Activated CD4-positive, alpha-beta T cell treated with anti-CD3 and anti-CD28 coated beads for 24 hours (primary cell): ENCODE measurements at places on chromosomes 5 and 9.

DNA sequence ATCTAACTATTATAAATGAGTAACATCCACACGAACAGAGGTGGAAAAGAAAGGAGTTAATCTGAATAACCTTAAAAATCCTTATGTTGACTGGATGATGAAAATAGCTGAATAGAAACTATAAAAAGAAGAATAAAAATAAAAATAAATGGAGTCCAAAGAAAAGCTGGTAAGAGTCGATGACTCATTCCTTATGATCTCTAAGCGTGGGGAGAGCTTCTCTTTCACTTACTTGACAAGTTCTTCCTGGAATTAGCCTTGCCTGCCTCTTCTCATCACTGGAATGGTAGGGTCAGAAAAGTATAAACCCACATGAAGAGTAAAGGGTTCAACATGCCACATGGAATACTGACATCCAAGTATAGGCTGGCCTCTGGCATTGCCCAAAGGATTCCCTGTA is 477.0 kb upstream of the RGMB start:
- no peak for DNase-seq

- DNase-seq: no peak
Measured at GRCh38 chr9:137136261-137136880, 2.6 kb upstream of the GRIN1 start.

DNA sequence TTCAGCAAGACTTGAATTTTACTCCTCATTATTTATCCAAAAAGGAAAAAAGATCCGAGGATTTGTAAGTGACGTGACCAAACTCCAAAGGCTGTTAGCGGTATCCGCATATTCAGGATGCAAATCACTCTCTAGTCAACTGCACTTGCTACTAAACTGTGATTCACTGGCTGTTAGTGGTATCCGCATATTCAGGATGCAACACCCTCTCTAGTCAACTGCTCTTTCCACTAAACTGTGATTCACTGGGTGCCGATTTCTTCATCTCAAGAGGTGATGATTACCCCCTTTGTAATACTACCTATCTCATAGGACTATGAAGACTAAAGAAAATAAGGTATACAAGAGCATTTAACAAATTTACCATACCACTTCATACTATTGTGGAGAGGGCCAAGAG is 5.7 kb downstream of the MAPKAP1 start:
- DNase-seq: no peak

- no peak for DNase-seq
Measured at GRCh38 chr9:111821006-111821528, 26.3 kb upstream of the SHOC1 start.

DNA sequence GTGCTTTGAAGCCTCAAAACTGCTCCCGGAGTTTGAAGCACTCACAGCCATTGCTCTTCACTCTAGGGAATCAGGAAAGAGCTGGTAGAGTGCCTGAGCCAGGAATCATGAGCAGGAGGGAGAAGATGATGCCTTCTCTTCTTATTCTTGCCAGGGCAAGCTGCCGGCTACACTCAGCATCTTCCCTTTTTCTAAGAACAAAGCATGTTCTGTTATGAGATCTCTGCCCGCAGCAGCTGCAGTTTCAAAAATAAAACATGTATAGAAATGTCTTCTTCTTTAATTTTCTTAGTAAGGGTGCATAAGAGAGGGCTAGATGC is 57.9 kb upstream of the RICTOR start:
- no peak for DNase-seq

- DNase-seq: no peak
Measured at GRCh38 chr9:130292106-130292505, 26.5 kb downstream of the HMCN2 start.

DNA sequence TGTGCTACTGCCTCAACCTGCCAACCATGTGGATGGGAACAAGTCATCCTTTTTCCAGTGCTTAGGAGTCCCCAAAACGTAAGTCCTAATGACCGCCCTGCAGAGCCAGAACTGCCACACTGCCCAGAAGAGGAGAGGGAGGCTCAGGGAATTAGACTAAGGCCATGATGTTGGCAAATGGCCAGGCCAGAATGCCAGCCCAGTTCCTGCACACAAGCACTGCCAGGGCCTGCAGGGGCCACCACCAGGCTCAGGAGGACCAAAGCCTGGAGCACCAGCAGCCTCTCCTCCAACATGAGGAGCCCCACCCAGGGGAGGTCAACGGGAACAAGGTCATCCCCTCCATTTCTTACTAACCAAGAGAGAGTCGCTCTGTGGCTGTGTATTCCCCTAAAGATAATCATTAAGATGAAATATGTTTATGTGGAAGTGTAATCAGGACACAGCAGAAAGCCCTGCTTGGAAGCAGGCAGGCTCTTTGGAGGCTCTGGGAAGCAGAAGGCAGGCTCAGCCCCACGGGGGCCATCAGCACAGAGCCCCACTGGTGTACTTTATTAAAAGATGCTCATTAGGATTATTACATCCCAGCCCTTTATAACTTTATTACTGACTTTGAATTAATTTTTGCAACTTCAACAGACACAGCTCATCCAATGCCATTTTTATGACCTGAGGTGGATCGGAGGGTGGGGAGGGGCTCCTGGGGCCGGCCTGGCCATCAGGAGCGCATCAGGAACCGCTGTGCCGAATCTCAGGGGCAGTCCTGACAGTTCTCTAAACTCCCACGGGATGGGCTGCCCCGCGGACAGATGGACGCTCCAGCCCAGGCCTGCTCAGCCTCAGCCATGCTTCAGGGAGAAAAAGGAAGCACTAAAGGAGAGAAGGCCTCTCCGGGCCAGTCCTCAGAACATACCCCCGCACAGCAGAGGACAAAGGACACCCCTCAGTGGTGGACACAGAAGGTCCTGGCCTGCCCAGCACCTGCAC is 127.0 kb downstream of the ADAMTS2 start:
- DNase-seq: no peak

DNA sequence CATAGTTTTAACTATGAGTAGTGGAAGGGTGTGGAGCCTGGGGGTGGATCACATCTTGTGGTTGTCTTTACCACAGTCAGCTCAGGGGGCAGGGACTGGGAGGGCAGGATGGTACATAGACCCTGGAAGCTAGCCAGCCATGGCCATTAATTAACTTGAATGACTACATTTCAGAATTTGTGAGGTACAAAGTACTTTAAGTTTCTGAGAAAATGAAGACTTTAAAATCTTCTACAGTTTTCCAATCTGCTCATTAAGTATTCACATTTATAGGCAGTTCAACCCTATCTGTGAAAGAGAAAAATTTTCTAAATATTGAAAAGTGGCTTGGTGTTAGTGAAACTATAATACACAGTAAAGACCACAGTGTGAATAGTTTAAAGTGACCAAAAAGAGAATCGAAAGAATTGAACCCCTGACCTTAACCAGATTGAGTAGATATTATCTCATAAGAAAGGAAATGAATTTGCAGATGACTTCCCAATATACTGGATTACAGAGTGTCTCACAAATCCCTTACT is 234.2 kb upstream of the MEF2C start:
- DNase-seq: no peak

GRCh38 chr5:77744116-77744515 is 32.0 kb downstream of the TBCA start:
- DNase-seq: no peak

DNA sequence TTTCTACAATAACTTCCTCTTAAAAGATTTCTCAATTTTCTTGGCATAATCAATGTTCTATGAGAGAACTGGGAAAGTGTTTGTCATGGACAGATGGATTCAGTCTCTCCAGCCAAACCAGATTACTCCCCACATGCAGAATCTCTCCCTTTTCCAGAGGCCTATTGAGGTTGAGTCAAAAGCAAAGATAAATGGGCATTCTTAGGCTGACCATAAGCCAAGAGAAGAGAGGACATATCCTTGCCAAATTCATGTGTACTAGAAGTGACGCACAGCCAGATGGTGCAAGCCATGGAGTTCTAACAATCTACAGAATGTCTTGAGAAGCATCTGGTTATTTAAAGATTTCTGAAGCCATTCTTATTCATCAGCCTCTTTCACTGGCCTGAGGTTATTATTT is 2115.0 kb downstream of the MAT2B start:
- DNase-seq: no peak

DNA sequence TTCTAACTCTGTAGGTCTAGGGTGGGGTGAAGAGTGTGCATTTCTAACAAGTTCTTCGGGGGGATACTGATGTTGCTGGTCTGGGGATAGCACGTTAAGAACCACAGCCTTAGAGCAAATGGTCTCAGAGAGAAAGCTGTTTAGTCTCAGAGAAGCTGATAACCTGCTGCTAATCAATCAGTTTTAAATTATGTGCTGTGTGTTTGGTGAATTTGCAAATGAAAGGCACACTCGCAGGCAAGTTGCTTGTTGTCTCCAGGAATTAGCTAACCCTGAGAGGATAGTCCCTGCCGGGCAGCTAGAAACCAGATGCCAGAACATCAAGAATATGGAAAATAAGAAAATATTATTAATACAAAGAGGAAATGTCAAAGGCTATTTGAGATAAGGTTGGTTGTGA is 79.2 kb downstream of the DMRT2 start:
- DNase-seq: no peak
